ENCODE measurements at places on chromosomes 4 and X.
A peak's percentile ranks its signal among the peaks of the same experiment; 100 is the strongest.

GRCh38 chr4:106195435-106195950 lies 120.5 kb downstream of the TBCK start:
- DNase-seq: no peak

DNA sequence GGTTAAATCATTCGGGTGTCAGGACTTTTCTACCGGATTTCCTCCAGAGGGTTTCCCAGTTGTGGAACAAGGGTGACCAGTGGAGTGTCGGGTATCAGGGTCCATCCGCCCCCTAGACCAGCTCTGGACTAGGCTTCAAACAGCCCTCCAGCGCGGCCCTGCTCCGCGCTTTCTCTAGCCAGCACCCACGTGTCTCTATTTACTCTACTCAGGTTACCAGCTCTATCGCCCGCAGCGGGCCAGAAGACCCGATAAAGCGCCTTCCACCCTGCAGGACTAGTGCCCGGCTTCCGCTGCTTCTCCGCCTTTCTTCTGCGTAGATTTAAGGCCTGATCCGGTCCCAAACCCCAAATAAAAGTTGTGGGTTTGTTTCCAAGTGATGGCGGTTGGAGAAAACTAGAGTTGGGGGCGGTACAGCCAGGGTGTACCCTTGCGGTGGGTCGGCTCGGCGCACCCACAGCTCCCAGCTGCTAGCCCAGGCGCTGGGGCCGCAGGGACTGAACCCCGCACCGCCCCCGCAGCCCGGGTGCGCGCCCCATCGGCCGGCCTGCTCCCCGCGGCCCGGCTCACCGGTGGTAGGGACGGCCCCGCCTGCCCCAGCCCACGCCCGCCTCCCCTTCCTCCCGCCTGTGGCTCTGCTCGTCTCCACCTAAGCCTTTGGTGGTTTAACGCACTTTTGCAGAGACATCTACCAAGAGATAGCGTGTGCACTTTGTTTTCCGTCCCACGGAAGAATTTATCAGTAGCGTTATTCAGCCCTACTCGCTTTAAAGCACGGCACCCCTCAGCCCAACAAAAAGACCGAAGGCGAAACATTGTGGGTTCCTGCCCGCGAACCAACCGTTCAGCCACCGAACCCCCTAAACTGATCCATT lies 2.1 kb downstream of the LEF1 start:
- DNase-seq: peak; percentile 35

GRCh38 chrX:42248226-42248625 lies 324.9 kb upstream of the CASK start:
- DNase-seq: no peak

DNA sequence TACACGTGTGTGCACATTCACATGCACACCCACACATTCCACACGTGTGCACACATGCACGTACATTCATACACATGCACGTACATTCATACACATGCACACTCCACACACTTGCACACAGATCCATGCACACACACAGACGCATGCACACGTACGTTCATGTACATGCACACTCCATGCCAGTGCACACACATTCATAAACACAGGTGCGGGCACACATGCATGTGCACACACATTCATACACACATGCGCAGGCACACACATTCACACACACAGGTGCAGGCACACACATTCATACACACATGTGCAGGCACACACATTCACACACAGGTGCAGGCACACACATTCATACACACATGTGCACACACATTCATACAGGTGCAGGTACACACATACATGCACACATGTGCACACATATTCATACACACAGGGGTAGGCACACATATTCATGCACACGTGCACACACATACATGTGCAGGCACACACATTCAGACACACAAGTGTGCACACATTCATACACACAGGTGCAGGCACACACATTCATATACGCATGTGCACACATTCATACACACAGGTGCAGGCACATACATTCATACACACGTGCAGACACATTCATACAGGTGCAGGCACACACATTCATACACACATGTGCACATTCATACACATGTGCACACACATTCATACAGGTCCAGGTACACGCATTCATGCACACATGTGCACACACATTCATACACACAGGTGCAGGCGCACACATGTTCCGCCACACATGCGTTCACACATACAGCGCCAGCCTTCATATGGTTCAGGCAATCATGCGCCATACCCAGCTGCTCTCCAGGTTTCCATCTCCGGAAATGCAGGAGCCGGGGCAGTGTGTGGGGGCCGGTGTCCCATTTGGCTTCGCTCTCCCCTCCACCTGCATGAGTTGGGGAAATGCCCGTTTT lies 124.8 kb downstream of the HMX1 start:
- DNase-seq: peak; percentile 5

DNA sequence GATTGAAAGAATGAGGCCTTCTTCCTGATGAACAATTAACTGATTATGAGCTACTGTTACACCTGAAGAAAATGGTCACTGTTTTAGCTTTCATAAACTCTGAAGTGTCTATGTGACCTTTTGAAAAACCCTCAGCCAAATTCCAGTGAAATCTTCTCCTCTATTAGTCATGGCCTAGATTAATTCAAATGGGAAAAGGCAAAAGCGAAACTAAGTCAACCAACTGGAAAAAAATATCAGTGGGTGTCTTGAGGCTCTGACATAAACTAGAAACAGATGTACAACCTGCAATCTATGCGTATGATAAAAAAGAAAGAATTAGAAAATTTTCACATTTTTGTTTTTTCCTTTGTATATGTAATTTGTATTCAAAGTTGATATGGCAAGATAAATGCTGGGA lies 169.4 kb upstream of the BANK1 start:
- no peak for DNase-seq
